ENCODE measurements at places on chromosomes 4 and X. TPM values are rescaled to one million over a fixed set of nuclear protein-coding genes. Genes with fewer than 3 reads are reported as not detected.
A peak's percentile ranks its signal among the peaks of the same experiment; 100 is the strongest.

DNA sequence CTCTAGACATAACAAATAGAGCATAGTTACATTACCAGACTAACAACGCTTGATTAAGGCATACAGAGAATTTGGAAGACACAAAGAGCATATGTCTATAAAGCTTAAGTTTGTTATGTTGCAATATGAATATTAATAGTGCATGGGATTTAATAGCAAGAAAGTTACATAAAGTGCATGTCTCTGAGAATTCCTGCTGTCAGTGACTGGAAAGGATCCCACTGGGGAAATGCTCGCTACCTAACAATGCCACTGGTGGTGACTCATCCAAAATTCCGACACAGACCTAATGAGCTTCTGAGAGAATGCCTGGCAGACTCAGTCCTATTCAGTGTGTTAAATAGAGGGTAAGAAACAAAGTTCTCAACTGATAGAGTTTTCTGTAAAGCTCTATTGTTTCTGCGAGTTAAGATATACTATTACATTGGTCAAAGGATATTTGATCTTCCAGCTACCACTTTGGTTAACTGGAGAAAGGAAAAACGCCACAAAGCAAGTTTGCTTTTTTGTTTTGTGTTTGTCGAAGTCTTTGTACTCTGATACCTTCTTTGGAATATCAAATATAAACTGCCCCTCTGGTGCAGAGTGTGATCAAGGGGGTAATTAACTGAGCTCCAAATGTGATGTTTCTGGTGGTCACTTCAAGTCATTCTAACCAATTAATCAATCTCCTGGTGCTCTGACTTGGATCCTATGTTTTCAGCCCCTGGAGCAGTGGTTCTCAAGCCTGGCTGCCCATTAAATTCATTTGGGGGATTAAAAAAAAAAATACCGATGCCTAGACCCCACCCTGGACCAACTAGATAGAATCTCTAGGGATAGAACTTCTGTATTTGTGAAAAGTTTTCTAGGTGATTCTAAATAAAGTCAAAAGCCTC lies 107.9 kb downstream of the PALLD start:
- peak; percentile 54 for DNase-seq

DNA sequence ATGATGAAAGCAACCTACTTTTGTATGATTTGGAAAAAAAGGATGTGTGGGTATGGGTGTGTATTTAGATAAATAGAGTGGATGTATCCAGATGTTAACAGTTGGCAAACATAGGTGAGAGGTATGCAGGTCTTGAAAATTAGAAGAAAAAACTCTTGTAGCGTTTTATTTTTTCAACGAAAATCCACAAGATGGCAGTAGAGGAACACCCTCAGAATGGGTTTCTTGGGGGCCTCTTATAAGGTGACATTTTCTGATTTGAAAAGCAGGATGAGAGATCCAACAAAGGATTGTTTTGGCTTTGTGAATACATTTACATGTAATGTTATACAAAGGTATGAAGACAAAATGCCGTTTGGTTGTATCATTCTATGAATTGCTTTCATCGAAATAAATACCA lies 68.3 kb downstream of the FMR1NB start:
- DNase-seq: peak; percentile 4

DNA sequence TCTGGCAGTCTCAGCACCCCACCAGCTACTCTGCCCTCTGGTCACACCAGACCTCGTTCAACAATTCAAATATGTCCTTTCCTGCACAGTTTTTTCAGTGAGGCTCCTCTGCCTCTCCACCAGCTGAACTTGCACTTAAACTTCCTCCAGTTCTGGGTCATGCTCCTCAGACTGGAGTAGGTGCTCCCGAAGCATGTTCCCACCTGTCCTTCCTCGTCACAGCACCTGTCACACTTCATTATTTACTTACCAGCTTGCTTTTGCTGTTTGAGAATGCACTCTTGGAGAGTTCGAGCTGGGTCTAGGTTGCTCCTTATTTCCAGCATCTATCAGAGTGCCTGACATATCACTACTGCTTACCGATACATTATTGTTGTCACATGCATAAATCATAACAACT lies 144.8 kb upstream of the TTC29 start:
- no peak for DNase-seq

- DNase-seq: peak; percentile 18
These were observed 195.6 kb downstream of the RAPGEF2 start for GRCh38 chr4:159298502-159298901.

- no peak for DNase-seq
These were observed 2.9 kb upstream of the NHS start for GRCh38 chrX:17372052-17372451.

- no peak for DNase-seq
These were observed 86.1 kb downstream of the SH3RF1 start for GRCh38 chr4:169184686-169185085.

- peak; percentile 15 for DNase-seq
These were observed 169.3 kb downstream of the GC start for GRCh38 chr4:71614621-71615020.

DNA sequence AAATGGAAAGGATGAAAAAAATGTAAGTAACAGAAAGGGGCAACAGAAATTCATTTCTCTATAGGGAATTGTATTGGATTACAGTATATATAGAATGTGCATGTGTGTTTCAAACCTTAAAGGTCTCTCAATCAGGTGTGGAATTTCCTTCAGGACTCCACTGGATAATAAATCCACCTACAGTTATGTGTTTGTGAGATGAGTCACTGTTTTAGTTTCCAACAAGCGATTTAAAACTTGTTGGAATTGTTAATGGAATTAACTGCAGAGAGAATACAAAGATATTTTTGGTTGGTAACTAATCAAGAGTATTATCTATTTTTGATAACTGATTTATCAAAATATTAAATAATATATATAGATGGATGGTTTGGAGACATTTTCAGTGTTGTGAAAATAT lies 32.8 kb downstream of the CEP44 start:
- DNase-seq: no peak

DNA sequence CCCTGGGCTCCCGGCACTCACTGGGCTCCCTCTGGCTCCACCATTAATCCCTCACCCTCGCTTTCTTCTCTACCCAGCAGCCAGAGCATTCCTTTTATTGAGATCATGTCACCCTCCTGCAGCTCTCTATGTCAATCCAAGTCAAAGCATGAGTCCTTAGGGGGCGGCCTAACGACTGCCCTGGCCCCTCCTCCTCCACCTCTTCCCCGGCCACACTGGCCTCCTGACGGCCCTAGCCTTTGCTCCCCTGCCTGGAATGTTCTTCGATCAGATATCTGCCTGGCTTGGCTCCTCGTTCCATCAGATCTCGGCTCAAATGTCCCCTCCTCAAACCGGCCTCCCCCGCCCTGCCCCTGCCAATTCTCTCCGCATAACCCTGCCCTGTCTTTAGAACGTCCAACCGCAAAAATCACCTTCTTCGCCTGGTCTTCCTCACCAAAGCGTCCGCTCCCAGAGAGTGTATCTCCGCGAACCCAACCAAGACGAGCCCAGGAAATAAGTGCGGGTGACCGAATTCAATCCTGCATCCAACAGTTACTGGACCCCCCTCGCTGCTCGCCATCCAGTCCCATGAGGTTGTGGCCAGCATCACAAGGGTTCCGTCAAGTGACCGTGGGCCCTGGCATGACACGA lies 722 bp upstream of the PNCK start:
- no peak for DNase-seq

- no peak for DNase-seq
These were observed 11.6 kb downstream of the CXCR3 start for GRCh38 chrX:71606536-71607216.

DNA sequence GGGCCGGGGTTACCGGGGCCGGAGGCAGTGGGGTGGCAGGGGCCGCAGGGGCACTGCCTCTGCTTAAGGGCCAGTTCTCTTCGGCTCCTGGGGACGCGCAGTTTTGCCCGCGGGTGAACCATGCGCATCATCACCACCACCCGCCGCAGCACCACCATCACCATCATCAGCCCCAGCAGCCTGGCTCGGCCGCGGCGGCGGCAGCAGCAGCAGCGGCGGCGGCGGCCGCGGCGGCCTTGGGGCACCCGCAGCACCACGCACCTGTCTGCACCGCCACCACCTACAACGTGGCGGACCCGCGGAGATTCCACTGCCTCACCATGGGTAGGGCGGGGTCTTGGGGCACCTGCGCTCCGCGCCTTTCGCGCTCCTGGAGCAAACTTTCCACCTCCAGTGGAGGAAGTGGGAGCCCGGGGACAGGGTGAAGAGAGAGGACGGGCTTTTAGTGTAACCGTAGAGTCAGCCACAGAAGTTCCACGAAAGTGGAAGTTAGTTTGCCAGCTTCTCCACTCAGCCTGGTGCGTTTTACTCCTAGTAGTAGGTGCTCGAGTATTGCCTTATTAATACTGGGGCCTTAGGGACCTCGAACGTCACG lies 729 bp downstream of the GSX2 start:
- DNase-seq: no peak

- no peak for DNase-seq
These were observed 833.6 kb downstream of the CCSER1 start for GRCh38 chr4:90960840-90961239.

DNA sequence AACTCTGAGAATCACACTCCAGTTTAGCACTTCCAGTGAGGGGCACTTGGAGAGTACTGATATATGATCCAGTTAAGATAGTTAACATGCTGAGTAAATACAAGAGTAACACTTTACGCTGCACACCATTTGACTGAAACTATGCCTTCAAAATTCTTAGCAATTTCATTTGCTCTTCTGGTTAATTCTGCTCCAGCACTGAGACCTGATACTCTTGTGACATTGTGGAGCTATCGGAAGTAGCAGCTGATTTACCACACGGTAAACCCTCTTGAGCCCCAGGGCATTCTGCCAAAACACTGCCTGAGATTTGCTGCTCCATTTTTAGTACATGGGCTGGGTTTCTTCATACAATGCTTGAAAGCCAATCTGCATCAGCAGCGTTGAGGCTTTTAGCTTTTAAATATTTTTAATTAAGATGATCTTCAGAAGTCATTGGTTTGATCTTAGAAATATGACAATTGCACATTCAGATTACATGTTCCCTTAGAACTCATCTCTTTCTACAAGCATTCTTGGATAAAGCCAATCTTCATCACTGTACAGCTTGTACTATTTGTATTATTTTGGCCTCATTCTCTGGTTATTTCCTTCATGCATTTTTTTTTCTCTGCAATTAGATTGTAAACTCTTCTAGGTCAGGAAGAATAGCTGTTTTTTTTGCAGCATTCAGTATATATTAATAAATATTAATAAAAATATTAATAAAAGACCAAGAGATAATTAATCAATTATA lies 67.8 kb upstream of the ETNPPL start:
- no peak for DNase-seq

- no peak for DNase-seq
These were observed 144.0 kb upstream of the ADAMTS3 start for GRCh38 chr4:72712997-72713396.

GRCh38 chrX:101051549-101052302 lies at the start of gene TRMT2B:
Gene TRMT2B, minus strand, starts transcription at chrX:101052111. Its CDS starts 9,822 bp downstream, at chrX:101042289.
- peak; percentile 82 for DNase-seq

DNA sequence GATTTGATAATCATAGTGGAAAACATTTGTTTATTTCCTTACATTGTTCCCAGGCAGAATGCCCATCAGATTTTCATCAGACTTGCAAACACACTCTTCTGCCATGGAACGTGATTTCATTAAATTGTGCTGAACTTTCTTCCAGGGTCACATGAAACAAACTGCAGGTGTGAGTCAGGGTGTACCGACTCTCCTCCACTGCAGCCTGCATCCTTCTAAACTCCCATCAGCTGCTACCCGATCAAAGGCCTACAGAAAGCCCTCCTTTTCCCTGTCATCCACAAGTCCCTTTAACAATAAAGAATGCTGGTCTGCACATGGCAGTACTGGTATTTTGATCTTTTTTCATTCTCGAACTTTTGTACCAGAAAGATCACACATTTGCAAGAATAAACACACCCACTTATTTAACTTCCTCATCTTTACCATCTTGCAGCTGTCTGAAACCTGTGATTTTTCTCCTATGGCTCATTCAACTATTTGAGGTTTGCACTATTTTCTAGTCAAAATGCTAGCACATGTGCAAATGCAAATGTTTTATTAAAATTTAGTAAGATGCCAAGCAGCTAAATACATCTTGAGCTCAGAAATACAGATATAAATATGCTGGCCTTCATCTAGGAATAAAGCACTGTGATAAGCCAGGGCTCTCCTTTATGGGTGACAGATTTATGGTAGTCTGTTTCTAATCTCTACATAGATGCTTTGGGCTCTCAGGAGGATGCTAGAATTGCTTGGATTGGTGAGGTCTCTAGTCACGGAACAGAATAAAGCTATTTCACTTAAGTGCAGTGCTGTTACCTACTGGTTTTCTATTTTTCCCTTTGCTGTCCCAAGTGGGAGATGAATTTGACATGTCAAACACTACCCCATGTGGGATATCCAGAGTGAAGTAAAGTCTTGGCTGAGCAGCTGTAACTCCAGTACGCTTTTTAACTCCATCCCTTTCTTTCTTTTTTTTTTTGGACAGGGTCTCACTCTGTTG lies 25.8 kb upstream of the ARHGAP24 start:
- no peak for DNase-seq

The RNF212 gene
- total RNA-seq: not detected

The FRG2 gene
- total RNA-seq: not detected

The ZNF518B gene
- total RNA-seq: 3.7 TPM

The HSD17B13 gene
- total RNA-seq: not detected

The CT45A1 gene
- not detected for total RNA-seq

The ZDHHC9 gene
- total RNA-seq: 13.1 TPM

The LAMTOR3 gene
- 25.2 TPM for total RNA-seq

Data from Caki2 (cell line).